ENCODE measurements at places on chromosomes 12 and 14.

GRCh38 chr14:101151226-101151926 lies 247.9 kb upstream of the RTL1 start:
- DNase-seq, result peak; percentile 28

DNA sequence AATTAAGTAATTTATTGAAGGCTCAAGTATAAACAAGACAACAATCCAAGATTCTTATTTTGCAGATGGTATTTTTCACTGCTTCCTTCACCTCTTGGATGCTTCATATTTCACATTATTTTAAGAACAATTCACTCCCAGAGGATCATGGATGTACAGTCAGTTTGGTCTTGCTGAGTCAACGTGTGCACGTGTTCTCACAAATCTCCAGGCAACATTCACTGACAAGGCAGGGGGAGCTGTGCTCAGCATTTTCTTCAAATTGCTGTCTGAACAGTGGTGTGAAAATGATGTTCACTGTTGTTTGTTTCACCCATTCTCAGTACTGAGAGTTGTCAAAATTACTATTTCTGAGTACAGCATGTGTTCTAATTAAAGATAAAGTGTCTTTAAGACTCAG lies 118.3 kb upstream of the SLC38A4 start:
- no peak for DNase-seq

DNA sequence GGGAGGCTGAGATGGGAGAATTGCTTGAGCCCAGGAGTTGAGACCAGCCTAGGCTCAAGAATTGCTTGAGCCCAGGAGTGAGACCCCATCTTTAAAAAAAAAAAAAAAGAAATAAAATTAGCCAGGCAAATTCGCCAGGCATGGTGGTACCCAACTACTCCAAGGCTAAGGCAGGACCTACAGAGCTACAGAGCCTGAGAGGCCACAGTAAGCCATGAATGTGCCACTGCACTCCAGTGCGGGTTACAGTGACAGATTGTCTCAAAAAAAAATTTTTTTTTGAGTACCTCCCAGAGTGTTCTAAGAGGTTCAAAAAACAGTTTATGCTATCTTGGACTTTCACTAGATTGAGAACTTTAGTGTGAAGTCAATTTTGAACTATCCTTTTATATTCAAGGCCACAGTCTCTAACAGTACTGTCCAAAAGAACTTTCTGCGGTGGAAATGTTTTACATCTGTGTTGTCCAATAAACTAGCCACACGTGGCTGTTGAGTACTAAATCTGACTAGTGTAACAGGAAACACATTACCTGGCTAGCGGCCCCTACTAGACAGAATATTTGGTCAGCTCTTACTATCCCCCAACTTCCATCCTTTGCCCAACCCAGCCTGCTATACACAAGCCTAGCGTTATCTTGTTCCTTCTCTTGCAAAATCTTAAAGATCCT lies 2.4 kb downstream of the RPL36AL start:
- no peak for DNase-seq

DNA sequence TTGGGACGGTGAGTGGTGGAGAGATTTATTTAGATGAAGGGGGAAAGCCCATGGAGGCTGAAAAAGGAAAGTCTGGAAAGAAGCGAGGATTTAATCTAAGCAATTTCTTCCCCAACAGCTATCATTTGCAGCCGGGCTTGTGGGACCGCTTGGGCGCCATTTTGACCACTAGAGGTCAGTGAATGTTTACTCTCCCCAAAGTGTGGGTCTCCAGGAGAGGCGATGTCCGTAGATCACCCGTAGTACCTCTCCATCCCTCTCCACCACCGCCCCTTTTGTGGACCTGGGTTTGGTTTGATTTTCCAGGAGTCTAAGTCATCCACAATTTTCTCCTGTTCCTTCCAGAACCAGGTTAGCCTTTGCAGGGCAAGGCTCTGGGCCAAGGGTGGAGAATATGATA lies 91.2 kb upstream of the PARP11 start:
- peak; percentile 74 for DNase-seq

DNA sequence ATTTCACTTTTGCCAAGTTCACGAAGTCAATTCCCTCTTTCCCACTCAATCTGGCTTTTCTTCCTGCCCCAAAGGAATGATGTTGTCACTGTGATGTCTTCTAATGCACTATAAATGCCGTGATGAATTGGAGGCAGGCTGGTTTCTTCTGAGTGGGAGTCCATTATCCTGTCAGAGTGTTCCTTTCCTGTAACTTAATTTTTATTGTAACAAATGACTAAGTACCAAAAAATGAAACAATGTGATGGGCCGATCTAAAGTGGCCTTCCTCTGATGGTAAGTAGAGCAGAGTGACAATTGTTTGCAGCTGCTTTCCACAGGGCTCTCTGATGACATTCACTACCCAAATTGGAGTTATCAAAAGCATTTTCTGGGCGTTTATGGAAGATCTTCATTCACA lies 22.2 kb downstream of the TMEM30B start:
- DNase-seq, result no peak

GRCh38 chr14:85252011-85252410 lies 277.9 kb upstream of the FLRT2 start:
- no peak for DNase-seq

DNA sequence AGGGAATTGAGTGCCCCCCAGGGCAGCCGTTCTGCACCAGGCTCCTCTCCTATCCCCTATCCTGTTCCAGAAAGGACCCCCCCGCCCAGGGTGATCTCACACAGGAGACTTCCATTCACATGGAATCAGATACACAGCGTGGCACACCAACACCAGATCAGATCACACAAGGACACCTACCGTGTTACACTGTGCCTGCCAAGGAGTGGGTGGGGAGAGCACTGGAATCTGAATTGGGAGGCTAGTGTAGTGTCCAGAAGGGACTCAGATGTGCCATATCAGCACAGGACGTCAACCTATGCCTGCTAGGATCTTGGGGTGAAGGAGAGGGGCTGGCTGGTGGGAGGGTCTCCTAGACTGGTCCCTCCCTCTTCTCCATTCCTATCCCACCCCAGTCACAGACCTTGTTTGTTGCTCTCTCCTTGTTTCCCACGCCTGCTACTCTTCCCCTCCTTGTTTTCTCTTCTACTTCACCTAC lies 2.3 kb downstream of the PTMS start:
- DNase-seq, result peak; percentile 75

GRCh38 chr14:33465846-33466700 lies 484.8 kb downstream of the EGLN3 start:
- DNase-seq, result no peak

DNA sequence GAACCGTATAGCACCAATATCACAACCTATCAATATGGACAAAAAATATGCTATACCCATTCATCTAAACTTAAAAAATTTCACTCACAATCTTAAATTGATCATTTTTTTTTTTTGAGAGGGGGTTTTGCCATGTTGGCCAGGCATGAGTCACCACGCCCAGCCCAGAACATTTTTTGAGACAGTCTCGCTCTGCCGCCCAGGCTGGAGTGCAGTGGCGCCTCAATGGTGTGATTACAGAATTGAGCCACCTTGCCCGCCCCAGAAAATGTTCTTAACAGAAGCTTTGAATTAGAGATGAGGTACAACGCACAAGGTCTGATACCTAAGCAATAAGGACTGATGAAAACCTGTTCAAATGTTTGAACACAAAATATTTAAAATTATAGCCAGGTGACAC lies 15.8 kb upstream of the ATP5F1B start:
- DNase-seq, result no peak

- no peak for DNase-seq
These were observed 106.4 kb upstream of the TMCC3 start for GRCh38 chr12:94756789-94757188.

- no peak for DNase-seq
These were observed 6.7 kb downstream of the IFFO1 start for GRCh38 chr12:6548966-6549683.

DNA sequence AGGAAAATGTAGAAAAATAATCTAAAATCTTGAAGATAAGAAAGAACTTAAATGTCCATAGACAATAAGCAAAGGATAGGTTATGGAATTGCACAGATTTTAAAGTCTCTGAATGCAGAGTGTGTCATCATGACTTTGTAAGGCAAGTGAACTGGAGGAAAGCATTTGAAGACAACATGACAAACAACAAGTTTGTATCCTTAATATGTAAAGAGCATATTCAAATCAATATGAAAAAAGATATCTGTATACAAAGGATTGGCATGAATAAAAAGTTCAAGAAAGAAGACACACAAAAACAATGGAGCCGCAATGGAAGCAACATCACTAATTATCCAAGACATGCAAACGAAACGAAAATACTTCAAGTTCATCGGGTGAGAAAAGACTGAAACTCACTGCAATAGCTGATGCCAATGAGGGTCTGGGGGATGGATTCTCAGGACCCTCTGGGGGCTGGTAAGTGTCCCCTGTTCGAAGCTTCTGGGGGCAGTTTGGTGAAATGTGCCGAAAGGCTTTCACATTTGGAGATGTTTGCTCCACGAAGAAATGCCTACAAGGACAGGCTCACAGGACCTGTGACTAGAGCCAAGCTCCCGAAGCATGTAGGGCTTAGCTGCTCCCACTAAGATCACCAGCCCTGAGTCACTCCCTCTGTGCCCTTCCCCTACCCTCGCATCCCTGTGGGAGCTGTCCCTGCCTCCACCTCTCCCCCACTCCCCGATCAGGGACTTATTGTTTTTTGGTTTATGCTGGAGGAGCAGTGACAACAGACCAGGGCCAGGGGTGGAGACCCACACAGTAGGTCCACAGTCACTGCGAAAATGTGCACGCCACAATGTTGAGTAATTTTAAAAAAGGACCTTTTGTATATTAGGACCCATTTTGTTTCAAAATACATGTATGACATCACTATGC lies 345.7 kb upstream of the SFSWAP start:
- DNase-seq, result no peak

DNA sequence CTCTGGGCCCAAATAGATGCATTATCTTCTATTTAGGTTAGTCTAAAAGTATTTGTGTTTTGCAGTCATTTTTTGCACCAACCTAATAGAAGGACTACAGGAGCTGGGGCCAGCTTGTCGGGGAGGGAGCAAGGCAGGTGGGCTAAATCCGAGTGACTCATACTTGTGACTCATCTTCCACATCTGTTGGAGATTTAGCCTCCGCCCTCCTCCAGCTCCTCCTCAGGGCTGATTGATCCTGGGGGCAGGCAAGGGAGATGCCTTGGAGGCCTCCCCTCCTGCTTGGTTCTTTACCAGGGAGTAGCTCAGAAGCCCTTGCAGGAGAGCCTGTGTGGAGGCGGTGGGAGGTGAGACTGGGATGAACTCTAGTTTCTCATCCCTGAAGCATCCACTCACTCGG lies 27.9 kb downstream of the RHOF start:
- DNase-seq, result no peak

- no peak for DNase-seq
These were observed 29.4 kb downstream of the SYNE3 start for GRCh38 chr14:95486875-95487668.

DNA sequence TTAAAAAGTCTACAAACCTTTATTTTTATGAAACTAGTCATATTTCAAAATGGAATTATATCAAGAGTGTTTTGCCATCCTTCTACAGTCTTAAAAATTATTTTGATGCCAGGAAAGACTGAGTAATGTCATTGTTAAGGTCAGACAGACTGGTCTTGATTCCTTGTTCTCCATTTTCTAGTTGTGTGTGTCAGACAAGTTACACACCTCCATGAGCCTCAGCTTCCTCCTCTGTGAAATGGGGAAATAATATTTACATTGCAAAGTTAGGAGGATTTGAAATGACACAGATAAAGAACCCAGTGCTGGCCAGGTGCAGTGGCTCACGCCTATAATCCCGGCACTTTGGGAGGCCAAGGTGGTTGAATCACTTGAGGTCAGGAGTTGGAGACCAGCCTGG lies 47.4 kb upstream of the ELK3 start:
- DNase-seq, result no peak

DNA sequence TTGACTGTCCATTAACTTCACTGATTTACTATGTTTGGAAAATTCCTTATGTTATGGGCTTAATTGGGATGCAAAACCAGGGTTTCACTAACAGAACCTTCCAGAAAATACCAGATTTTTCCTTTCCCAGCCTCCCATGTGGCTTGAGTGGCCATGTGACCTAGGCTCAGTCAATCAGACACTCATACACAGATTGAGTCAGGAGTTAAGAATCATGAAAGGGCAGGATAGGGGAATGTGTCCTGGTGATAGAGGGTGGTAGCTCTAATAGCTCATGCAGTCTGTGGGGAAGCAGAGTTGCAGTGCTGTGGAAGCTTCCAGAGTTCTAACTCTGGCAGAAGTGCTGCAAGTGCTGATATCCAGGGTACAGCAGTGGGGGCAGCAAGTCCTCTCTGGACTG lies 134.1 kb upstream of the IFNG-AS1 start:
- no peak for DNase-seq

DNA sequence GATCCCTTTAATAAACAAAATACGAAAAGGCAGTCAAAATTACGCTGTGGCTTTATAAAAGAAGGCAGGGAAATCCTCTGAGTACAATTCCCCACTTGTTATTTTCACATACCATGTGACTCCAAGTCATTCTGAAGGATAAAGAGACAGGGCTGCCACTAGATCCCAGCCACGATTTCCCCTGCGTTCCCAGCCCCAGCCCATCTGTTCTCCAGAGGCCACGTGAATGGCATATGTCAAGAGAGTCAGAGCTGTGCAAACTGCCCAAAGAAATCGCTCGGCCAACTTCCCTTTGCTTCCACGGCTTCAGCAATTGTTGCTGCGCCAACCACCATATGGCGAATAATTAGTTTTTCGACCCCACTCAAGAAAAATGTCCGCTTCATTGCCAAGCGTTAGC lies 161.3 kb downstream of the C12orf42 start:
- DNase-seq, result no peak
